ENCODE measurements at places on chromosomes 6 and 20. TPM values are rescaled to one million over a fixed set of nuclear protein-coding genes. Genes with fewer than 3 reads are reported as not detected.

The MLN gene
- not detected for total RNA-seq

The AVP gene
- not detected for total RNA-seq

GRCh38 chr20:35607003-35607735 lies 8.5 kb upstream of the SPAG4 start:
- DNase-seq, result no peak

DNA sequence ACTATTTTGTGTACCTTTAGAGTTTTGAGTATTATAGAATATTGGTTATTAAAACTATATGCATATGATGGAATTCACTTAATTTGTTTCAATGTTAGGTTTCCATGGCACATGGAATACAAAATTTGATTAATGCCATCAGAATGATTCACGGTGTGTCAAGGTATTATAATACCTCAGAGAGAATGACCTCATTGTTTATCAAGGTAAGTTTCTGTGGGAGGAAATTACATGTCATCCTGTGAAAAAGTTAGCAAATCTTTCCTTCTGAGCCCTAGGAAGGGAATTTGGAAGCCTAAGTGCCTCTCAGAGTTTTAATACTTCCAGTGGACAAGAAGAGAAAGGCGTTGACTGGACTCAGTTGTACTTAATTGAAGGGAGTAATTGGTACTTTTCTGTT lies 40.8 kb downstream of the DNAH8 start:
- DNase-seq, result no peak

GRCh38 chr20:6683021-6683977 lies 84.2 kb upstream of the BMP2 start:
- no peak for DNase-seq

DNA sequence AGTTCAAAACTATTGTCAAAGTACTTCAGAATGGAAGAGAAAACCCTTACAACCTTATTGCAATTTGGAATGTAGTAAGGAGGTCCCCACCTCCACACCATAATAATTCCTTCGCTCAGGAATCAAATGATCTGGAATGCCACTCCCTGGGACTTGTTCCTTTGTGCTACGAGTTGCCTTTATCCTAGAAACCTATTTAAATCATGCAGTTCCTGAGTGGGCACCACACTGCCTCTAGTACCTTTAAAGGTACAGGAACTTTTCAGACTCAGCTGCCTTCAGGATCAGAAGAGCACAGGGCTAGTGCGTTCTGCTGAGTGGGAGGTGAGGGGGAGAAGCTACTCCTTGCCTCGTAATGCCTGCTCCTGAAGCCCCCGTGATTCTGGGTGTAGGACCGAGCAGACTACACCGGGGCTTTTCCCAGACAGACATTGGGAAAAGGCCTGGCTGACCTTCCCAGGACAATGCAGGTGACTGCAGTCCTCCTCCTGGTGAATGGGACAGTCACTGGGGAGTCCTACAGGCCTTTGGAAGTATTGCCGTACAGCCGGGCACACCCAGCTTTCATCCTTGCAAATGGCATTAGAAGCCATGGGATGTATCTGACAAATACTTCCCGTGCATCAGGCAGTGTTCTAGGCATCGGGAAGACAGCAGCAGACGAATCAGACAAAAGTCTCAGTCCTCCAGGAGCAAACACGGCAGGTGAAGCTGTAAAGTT lies 11.8 kb upstream of the TUBB2B start:
- peak; percentile 63 for DNase-seq

DNA sequence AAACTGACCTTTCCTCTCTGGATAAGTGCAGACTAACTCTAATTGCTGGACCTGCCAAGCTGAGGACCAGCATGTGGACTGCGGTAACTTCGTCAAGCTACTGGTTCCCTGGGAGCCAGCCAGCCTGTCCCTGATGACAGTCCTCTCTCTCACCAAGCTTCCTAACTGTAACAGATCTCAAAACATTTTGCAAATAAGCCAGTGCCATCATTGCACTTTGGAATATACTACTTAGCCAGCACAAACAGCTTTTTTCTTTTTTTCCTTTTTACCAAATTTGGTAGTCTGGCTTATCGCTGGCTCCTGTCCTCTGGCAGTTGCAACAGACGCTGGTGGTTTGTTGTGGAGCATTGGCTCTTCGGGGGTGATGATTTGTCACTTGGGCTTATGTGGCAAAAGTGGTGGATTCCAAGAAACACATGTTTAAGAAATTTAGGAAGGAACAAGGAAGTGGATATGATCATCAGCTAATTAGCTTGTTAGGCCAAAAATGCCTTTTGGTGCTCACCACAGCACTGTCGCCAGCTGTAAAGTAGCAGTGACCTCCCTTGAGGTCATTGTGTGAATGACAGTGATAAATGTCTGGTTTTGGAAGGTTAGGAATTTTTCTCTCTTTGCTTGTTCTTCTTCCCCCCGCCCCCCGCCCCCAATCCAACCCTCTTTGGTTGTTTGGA lies 171.7 kb downstream of the CLIC5 start:
- DNase-seq, result no peak

- peak; percentile 81 for DNase-seq
Measured at GRCh38 chr6:29887819-29888776, 54.2 kb upstream of the HLA-A start.
